ENCODE measurements at places on chromosomes 3 and 15.
A peak's percentile ranks its signal among the peaks of the same experiment; 100 is the strongest.

GRCh38 chr3:48423883-48424695 is 5.8 kb downstream of the PLXNB1 start:
- no peak for DNase-seq

- no peak for DNase-seq
Measured at GRCh38 chr3:96619475-96619874, 194.9 kb upstream of the EPHA6 start.

GRCh38 chr3:105656651-105657504 is 211.9 kb downstream of the CBLB start:
- no peak for DNase-seq

- DNase-seq = no peak
Measured at GRCh38 chr3:41601404-41601987, 360.4 kb downstream of the ULK4 start.

DNA sequence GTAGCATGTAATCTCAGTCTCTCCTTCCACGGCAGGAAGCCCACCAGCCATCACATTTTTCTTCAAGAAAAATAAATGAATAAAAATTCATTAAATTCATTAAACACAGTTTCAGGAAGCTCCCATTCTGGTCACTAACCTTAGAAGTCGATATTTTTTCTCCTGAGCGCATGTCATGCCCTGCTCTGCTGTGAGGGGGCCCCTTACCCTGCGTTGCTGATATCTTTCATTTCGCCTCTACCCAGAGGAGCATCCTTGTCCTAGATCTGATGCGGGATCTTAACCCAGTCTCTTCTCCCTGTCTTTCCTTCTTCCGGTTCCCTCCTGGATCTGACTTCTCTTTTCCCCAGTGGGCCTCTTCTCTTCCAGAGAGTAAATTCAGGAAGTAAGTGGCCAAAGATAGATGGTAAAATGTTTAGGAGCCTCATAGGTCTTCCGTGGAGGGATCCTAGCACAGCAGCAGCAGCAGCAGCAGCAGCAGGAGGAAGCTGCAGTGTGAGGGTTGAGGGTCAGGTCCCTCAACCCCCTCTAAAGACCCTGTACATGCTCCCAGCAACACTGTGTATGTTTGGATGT is 1.4 kb upstream of the ILDR1 start:
- DNase-seq = no peak

DNA sequence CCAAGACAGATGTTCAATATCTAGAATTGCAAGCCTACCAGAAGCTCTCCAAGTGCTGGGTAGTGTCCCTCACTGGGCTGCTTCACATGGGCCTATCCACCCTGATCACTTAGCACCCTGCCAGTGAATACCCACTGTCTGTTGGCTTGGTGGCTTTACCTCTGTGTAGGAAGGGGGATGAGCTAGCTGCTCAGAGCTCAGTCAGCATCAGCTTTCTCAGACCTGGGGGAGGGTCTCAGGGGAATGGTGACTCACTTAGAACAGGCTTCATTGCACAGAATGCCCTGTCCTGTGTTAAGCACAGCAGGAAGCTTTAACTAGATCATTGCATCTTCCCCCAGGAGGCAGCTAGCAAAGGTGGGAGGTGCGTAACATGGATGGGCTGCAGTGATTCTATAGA is 209.8 kb downstream of the PDCD6IP start:
- DNase-seq = no peak

DNA sequence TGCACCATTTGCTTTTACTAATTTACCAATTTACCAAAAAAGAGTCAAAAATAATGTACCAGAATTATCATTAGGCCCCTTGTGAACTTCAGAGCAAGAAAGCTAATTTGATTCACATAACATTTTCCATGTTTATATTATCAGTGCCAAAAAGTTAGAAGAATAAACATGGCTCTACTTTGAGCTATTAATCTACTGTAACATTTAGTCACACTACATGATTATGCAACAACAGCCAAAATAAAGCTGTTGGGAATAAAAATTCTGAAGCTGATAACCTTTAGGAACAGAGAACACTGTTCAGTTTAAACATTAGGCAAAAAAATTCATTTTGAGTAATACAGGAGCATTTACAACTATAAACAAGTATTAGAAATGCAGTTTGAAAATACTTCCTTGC is 63.6 kb downstream of the PROS1 start:
- DNase-seq = no peak

- DNase-seq = no peak
Measured at GRCh38 chr3:194265505-194265892, 85.6 kb downstream of the CPN2 start.

DNA sequence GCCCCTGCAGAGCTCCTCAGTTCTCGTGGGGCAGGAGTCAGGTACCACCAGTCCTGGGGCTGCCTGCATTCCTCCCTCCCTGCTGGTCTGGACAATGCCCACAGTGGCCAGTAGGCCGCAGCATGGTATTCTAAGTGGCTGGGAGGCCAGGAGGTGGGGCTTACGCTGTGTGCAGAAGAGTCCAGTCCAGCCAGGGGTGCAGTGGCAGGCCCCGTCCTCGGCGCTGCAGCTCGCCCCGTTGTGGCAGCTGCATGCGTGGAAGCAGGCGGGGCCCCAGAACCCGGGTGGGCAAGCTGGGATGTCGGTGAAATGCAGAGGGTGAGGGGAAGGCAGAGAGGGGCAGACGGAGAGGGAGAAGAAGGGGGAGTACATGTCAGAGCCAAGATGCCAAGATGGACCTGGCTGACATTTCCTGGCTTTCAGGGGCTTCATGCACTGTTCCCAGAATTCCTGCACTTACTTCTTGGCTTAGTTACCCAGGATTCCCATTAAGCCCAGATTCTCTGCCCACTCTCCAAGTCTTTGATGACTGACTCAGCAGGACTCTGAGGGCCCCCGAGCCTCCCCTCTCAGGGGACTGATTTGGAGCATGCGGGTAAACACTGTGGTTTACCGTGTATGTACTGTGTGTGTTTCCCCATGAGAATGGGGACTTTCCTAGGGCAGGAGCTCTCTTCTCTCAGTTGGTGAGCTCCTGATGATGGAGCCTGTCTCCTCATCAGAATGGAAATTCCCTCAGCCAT is 47.5 kb downstream of the RAB11A start:
- DNase-seq = no peak

DNA sequence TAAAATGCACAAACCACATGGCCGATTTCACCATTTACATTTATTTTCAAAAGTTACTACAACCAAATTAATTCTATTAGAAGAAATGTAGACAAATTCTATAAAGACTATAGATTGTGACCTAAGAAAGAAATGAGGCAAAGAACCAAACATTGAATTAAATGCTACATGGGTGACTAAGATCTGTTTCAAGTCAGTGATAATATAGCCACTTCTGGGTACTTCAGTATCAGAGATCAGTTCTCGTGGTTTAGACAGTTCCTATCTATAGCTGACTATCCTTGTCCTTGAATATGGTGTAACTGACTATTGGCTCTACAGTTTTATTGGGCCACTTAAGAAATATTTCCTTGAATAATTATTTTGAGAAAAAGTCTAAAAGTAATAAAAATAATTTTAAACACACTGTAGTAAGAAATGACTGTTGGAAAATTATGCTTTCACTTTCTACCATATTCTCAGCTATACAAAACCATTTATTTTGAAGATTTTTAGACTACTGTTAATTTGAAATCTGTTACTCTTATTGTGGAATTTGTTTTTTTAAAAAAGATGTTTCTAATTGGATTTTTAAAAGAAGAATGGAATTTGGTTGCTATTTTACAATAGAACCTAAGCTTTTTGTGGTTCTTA is 14.1 kb downstream of the KCNMB3 start:
- DNase-seq = no peak

GRCh38 chr15:38530113-38530512 is 34.5 kb downstream of the RASGRP1 start:
- DNase-seq = no peak

- DNase-seq = no peak
Measured at GRCh38 chr3:66985336-66985920, 12.7 kb upstream of the KBTBD8 start.

GRCh38 chr15:101406036-101406435 is 83.5 kb downstream of the PCSK6 start:
- no peak for DNase-seq

DNA sequence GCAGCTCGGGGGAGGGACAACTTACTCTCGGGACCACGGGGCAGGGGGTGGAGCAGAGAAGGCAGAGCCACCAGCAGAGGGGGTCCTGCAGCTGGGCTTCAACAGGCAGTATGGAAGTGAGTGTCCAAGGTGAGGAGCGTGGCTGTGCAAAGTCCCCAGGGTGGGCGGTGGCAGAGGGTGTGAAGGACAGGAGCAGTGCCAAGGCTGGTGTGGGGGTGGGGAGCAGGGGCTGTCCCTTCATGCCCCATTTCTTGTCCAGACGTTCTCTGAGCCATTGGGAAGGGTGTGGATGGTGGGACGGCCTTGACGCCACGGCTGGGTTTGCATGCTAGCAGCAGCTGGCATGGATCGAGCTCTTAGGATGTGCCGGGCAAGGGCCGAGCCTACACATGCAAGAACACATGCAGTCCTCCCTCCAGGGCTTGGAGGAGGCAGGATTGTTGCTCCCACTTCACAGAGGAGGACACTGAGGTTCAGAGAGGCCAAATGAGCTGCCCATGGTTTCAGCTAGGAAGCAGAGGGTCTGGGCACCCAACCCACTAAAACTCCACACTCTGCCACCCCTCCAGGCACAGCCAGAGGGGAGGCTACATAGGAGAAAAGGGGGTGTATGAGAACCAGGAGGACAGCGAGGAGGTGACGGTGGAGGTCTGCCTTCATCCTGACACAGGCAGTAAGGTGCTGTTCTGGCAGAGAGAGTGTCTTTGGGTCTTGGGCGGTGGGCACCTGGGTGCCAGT is 93.6 kb downstream of the TBC1D2B start:
- DNase-seq = no peak

DNA sequence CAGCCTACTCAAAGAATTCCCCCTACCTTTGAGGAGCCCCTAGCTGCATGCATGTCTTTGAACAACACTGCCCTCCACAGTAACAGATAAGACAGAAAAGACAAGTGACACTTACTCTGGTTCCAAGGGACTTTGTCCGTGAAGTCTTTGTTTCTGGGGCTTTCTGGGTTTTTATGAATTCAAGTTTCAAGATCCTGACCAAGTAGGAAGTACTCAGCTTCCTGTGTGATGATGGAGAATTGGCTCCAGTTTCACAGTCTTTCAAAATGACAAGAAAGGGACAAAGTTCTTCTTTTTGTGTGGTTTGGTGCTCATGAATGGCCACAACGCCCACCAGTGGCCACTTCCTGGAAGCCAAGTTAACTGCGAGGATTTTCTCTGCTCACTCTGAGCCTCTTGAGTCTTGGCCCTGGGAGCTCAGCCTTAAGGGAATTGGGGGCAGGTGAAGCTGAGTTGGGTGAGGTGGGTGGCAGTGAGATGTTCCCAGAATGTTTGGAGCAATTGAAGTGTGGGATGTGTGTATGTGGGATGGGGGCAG is at the start of gene CCR1:
CCR1 (minus strand) TSS at position 147 of the 538 bp plus-strand sequence. CDS start 4,000 bp downstream, outside the sequence.
- peak; percentile 10 for DNase-seq

- no peak for DNase-seq
Measured at GRCh38 chr15:39498629-39499028, 82.2 kb upstream of the THBS1 start.

DNA sequence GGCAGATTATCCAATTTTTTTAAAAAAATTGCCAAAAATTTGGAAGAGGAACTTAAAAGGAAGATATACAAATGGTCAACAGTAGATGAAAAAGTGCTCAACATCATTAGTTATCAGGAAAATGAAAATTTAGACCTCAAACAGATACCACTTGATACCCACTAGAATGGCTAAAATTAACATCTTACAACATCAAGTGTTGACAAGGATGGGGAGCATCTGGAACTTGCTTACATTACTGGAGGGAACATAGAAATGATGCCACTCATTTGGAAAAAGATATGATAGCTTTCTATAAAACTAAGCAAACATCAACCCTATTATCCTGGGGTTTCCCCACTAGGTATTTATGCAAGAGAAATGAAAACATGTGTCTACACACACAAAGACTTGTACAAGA is 284.5 kb upstream of the CHRNA7 start:
- DNase-seq = no peak

- DNase-seq = no peak
Measured at GRCh38 chr3:187767266-187768012, 22.2 kb upstream of the BCL6 start.

GRCh38 chr3:18597919-18598318 is 172.8 kb upstream of the SATB1 start:
- DNase-seq = no peak

DNA sequence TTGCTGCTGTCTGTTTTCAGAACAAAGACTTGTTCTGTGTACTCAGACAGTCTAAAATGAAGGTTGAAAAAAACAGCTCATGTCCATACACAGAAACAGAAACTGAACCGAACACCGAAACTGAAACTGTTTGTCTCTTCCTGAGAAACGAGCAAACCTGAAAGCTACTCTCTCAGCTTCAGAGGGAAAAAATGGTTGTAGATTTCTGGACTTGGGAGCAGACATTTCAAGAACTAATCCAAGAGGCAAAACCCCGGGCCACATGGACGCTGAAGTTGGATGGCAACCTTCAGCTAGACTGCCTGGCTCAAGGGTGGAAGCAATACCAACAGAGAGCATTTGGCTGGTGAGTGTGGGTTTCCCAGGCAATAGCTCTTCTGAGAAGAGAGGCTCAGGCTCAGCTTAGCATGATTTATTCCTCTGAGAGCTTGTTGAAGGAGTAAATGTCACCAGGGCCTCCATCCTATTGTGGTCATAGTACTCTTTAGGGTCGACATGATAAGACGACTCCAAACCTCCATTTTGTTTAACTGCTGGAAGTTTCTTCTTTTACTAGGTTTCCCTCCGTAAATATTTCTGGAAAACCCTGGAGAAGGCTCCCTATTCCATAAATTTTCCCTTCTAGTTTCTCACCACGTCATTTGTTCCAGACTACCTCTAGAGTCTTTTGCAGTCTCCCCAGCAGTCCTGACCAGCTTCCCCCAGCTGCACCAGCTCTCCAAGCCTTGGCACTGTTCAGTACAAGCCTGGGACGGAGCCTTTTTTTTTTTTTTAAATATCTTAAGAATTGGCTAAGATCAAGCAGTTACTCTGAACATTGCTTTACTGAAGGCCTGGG is at the start of gene RTP4:
RTP4 (plus strand) TSS at position 135 of the 838 bp plus-strand sequence; CDS start at position 192, 57 bp downstream.
- DNase-seq = no peak

- no peak for DNase-seq
Measured at GRCh38 chr15:66704803-66705153, 2.7 kb downstream of the SMAD6 start.

GRCh38 chr3:169790687-169791429 is 17.7 kb downstream of the MYNN start:
- DNase-seq = no peak

GRCh38 chr15:66019826-66020398 is 150.6 kb downstream of the RAB11A start:
- DNase-seq = no peak

DNA sequence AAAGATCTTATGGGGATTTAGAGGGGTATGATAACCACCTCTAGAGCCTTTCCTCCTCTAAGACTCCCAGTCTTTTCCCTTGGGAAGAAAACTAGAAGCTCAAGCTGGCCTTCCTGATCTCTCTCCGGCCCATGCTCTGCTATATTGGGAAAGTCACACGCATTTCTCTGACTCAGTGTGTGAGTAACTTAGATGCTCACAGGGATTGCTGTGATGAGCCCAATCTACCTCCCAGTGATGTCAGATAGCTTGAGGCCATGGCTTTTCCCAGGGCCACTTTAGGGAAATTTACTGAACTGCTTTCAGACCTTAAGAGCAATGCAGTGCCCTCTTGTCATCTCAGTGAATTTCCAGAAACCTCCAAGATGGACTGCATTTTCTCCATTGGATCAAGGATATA is 8.6 kb upstream of the ST8SIA2 start:
- no peak for DNase-seq

Data from stimulated activated CD8-positive, alpha-beta memory T cell treated with anti-CD3 and anti-CD28 coated beads, Interleukin-4, amount 100 ng/mL, for 1 hour (primary cell).